LHCN-M2 (cell line): ENCODE measurements at places on chromosomes 3 and 15.
A peak's percentile ranks its signal among the peaks of the same experiment; 100 is the strongest.

DNA sequence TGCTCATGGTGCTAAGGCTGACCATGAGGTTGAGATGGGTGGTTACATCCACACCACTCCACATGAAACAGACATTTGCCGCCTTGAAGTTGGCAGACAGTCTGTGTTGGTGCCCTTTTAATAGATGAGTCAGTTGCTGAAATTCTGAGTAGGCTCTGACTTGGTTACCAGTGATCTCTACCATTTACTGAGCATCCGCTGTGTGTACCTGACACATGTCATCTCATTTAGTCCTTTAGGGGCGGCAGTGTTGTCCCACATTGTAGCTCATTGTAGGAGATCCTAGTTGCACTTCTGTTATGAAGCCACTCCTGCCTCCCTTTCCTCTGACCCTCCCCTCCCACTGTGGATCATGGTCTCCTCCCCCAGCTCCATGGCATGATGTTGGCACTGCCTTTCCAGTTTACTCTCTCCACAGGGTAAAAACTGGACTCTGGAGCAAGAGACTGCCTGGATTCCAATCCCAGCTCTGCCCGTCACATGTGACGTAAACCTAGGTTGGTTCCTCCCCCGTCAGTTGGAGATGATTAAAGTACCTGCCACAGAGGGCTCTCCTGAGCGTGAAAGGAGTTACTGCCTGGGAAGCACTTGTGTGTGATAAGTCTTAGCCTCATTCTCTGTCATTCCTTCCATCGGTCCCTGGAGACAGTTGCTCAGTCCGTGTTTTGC lies 21.6 kb downstream of the SLCO3A1 start:
- DNase-seq = no peak

DNA sequence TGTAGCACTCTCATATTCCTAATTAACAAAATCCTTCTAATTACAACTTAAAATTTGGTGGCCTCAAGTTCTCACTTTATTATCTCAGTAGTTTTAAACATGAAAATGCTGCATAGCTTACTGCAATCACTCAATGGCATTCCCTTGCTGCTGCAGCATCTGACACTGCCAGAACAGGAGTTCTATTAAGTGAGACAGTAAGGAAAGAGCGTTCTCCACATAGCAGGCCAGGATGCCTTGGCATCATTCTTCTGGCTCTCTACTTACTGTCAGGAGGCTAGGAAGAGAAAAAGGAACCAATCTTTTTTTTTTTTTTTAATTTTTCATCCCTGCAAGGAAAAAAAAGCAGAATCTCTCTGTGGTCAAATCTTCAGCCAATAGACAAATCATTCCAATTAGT lies 3.2 kb downstream of the CNBP start:
- no peak for DNase-seq

DNA sequence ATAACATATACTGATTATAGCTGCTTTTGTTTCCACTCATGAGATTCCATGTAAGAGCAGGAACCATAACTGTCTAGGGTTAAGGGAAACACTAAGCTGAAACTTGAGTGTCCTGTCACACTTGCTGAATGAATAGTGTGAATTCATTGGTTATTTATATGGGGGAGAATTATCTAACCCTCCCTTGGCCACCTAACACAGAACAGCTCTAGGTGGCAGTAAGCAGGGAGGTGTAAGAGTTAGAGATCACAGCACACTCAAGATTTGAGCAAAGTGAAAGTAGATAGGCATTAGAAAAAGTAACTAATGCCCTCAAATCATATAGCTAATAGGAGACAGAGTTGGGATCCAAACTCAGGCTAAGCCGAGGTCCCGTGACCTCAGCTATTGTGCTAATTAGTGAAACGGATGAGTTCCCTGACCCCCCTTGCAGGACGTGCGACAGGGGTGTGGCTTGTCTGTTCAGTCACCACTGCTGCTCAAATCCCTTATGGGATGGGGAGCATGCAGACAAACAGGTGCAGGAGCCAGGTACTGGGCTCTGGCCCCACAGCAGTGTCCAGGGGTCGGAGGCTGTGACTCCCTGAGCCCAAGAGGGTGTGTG lies 27.7 kb upstream of the ANO10 start:
- no peak for DNase-seq

- DNase-seq = peak; percentile 57
Observed at GRCh38 chr3:171772427-171773056, 37.7 kb downstream of the PLD1 start.

GRCh38 chr3:58093574-58094195 lies 85.5 kb downstream of the FLNB start:
- DNase-seq = peak; percentile 19

- peak; percentile 54 for DNase-seq
Observed at GRCh38 chr15:95760508-95760907, 570.0 kb upstream of the NR2F2 start.

DNA sequence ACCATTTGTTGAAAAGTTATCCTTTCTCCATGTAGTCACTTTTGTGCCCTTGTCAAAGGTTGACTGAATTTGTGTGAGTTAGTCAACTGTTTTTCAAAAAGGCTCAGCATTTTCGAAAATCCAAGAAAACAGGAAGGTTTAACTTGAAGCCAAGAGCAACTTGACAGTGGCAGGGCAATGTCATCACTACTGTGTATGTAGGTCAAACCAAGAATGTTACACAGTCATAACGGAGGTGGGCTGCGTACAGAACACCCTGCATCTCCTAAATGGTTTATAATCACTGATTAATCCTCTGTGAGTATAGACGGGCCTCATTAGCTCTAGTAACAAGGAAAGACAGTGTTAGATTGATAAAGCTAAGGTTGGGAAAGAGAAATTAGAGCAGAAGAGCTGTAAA lies 1064.9 kb downstream of the FHIT start:
- no peak for DNase-seq

GRCh38 chr15:93347986-93348385 lies 259.0 kb upstream of the RGMA start:
- DNase-seq = no peak

DNA sequence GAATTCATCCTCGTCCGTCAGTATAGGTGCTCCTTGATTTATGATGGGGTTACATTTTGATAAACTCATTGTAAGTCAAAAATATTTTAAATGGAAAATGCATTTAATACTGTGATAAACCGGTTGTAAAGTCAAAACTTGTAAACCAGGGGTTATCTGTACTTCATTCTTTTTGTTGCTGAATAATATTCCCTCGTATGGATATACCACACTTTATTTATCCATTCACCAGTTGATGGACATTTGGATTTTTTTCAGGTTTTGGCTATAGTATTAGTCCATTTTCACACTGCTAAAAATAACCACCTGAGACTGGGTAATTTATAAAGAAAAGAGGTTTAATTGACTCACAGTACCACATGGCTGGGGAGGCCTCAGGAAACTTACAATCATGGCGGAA lies 47.7 kb downstream of the NFKBIZ start:
- DNase-seq = no peak

DNA sequence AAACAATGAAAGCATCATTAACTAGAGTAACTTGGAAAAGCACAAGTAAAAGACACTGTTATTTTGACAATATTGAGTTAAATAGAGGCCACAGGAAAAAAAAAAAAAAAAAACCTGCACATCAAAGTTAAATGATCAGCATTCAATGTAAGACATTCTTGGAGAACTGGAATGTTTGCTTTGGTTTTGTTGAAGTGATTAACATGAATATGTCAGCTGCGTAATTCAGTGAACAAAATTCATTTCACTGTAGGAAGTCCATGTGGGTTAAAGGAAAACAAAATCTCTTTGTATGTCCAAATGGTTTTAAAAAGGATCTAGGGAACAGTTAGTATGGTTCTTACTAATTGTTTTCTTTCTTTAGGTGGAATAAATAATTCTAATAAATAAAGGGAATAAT lies 252.8 kb upstream of the CNTN6 start:
- no peak for DNase-seq

- no peak for DNase-seq
Observed at GRCh38 chr3:53216723-53217122, 39.1 kb downstream of the TKT start.

- DNase-seq = peak; percentile 67
Observed at GRCh38 chr3:144055604-144056003, 84.0 kb downstream of the DIPK2A start.

DNA sequence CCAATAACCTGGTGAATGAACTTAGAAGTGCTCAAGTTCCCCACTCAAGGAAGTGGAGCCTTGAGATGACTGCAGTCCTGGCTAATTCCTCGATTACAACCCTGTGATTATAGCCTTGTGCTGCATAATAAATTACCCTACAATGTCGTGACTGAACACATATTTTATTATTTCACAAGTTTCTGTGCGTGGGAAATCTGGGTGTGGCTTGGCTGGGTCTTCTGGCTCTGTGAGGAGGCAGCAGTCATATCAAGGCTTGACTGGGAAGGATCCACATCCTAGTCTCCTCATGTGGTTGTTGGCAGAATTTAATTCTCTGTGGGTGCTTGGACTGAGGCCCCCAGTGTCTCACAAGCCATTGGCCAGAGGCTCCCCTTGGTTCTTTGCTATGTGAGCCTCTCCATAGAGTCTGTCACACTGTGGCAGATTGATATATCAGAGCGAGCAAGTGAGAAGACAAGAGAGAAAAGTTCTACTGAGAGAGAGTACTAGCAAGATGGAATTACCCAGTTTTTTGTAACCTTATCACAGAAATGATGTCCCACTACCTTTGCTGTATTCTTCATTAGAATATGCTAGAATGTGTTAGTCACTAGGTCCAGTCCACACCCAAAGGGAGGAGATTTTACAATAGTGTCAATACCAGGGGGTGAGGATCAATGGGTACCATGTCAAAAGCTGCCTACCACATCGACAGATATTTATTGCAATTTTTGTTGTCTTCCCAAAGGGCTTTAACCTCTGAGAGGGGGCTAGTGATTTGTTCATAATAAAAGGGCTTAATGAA lies 102.8 kb upstream of the TBC1D5 start:
- DNase-seq = no peak

DNA sequence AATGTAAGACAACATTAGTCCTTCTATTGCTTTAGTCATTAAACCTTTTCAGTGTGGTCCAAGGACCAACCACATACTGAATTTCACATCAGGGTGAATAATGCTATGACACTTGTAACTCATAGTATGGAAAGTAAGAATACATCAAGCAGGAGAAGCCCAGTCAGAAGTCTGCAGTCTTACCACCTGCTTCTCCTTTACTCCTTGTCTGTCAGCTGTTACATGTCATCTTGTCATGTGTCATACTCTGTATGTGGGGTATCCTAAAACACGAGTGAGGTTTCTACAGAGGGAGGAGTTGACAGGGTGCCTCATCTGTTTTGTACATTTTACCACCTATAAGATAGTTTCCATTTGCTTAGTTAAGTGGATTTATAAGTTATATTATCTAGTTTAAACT lies 32.8 kb upstream of the EID1 start:
- peak; percentile 37 for DNase-seq

DNA sequence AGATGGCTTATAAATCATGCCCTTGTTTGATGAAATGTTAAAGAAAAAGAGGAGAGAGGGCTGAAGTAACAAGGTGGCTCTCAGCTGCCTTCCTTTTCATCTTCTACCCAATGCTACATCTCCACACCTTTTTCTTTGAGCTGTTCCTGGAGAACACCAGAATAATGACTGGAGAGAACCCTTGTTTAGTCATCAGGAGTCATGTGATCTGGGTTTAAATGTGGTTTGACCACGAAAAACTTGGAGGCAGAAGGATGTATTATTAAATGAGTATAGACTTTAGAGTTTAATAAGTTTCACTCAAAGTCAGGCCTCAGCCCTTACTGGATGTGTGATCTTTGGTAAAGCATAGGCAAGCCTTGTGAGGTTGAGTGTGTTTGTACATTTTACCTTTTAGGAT lies 230.3 kb upstream of the TBL1XR1 start:
- DNase-seq = peak; percentile 75

DNA sequence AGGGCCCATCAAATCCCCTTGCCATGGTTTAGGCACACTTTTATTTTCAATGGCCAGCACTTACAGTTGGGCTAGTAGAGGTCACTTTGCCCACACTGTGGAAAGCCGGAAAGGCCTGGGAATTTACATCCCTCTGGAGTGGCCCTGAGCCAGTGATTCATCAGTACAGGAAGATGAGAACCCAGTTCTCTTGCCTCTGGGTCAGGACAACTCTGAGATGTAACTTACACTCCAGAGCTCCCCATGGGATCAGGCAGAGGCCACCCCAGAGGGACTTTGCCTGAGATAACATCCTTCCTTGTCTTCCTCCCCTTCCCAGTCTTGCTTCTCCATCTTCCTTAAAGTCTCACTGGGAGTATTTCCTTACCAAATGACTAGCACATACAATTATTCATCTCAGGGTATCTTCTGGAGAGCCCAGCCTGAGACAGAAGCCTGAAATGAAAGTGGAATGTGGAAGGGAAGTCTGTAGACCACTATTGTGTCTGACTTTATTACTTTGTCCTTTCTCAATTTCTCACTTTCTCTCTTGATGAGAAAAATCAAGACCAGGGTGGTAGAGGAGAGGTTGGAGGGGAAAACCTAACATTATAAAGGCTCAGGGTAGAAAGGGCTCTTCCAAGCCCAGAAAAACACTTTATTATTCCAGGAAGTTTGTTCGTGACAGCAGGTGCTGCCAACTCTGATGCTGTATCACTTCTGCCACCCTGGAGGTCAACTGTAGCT lies 220.8 kb downstream of the ZNF621 start:
- peak; percentile 52 for DNase-seq

GRCh38 chr15:38252481-38253350 lies at the start of gene SPRED1:
TSS of gene SPRED1 (plus strand) at chr15:38252836. CDS start at chr15:38253186, 350 bp downstream.
- peak; percentile 13 for DNase-seq

DNA sequence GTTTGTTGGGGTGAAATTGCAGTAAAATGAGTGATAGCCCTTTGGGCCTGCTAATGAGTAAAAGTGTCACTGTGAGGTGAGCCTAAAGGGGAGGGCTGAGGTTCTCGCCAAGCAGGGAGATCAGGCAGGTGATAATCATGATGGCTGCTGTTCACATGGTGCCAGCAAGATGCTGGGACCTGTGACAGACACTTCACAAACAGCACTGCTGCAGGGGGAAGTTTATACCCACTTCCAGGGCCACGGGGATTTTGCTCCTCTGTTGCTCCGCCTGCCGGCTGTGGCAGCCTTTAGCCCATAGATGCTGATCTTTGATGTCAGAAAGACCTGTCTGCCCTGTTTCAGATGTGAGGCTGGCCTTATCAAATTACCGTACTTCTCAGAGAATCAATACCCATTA lies 96.7 kb downstream of the SV2B start:
- no peak for DNase-seq

DNA sequence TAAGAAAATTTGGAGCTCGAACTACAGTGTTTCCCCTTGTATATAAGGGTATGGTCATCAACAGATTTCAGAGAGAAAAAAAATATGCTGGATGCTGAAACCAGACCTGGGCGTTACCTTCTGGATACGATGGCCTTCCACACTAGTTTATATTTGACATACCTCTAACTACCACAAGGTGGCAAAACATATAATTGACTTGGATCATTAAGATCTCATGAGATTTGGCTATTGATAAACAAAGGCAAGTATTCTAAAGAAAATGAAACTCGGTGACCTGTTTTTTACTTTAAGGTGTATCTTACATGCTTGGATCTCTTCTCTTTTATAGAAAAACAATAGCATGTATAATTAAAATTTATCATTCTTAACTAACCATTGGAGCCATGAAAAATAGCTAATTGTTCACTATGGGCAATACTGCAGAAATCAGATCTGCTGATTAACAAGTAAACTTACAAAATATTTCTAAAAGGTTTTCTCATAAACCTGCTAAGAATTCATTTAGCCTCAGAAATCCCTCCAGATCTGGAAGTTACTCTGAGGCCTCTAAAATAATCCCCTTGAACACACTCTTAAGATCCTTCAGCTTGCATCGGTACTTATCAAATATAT lies 300.6 kb upstream of the KCNH8 start:
- DNase-seq = no peak
